ENCODE measurements at places on chromosomes 16 and 17.
A peak's percentile ranks its signal among the peaks of the same experiment; 100 is the strongest.

DNA sequence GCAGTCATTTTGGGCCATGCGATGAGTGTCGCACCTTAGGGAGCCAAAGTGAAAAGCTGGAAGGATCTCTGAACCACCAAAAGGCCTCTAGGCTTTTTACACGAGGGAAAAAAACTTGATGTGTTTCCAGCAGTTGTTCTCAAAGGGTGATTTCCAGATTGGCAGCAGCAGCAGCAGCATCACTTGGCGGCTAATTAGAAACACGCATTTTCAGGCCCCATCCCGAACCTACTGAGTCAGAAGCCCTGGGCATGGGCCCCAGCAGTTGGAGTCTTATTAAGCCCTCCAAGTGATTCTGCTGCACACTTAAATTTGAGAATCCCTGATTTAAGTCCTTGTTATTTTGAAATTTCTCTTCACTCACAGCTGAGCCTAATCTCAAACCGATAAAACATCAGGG, 25.3 kb upstream of the PYY start:
- DNase-seq, result peak; percentile 20

DNA sequence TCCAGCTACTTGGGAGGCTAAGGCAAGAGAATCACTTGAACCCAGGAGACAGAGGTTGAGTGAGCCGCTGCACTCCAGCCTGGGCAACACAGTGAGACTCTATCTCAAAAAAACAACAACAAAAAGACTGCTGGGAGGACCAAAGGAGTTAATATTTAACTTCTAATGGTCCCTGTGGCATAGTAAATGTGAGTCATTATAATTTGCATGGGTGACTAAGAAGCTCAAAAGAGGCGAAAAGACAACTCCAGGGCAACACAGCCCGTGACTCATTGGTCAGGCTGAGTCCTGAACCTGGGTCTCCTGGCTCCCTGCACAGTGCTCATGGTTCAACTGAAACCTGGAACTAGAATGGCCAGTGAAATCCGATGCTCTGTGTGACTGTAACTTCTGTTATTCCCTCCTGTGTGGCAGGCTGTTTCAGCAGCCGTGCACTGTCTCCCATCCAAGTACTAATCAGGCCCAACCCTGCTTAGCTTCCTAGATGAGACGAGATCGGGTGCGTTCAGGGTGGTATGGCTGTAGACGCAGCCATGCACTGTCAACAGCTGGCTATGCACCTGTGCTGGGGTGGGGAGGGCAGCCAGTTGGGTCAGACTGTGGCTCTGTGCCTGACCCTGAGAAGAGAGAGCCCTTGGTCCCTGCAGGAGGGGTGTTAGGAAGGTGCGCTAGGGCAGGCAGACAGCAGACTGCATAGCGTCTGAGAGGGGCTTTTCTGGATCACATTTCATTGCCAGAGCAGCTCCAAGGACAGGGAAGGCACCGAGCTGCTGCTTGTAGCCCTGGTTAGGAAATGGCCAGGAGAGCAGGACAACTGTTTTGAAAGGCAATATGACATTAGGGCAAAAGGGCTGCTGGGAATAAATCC, 14.5 kb upstream of the GPRC5C start:
- DNase-seq, result no peak

GRCh38 chr16:50290856-50291255, 24.5 kb downstream of the ADCY7 start:
- DNase-seq, result no peak

GRCh38 chr16:81997738-81998137, 13.5 kb downstream of the SDR42E1 start:
- peak; percentile 72 for DNase-seq

DNA sequence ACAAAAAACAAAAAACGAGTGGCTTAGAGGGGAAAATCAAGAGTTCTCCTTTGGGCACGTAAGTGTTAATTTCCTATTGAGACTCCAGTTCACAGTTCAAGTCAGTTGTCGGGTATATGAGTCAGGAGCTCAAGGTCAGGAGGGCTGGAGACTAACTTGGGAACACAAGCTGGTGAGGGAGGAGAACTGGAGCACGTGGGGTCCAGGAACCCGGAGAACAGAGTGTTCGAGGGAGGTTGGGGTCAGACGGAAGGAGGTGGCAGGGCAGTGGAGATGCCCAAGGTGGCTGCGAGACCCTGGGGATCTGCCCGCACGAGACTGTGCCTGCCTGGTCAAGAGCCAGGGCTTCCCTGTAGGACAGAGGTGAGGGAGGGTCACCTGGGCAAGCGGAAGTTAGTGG, 12.0 kb downstream of the ALDH3A1 start:
- DNase-seq, result no peak

- DNase-seq, result no peak
Measured at GRCh38 chr17:17191346-17191792, 14.8 kb downstream of the PLD6 start.

GRCh38 chr17:31116167-31116566, 21.4 kb downstream of the NF1 start:
- no peak for DNase-seq

GRCh38 chr16:55543472-55543871, 23.0 kb upstream of the CAPNS2 start:
- DNase-seq, result no peak

- DNase-seq, result no peak
Measured at GRCh38 chr16:88454523-88454947, 1.5 kb downstream of the ZFPM1 start.

DNA sequence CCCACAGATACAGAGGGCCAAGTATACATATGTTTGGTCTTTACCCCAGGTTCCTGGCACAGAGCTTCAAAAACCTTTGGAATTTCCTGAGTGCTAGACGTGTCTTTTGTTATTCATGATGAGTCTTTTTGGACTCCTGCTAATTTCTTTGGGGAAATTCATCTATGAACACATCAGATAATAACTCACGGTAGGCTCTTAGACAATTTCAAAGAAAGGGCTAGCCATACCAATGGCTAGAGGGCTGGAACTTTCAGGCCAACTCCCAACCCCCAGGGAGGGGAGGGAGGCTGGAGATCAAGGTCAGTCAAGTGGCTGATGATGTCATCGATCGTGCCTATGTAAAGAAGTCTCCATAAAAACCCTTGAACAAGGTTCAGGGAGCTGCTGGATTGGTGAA, 101.9 kb downstream of the STX8 start:
- no peak for DNase-seq

DNA sequence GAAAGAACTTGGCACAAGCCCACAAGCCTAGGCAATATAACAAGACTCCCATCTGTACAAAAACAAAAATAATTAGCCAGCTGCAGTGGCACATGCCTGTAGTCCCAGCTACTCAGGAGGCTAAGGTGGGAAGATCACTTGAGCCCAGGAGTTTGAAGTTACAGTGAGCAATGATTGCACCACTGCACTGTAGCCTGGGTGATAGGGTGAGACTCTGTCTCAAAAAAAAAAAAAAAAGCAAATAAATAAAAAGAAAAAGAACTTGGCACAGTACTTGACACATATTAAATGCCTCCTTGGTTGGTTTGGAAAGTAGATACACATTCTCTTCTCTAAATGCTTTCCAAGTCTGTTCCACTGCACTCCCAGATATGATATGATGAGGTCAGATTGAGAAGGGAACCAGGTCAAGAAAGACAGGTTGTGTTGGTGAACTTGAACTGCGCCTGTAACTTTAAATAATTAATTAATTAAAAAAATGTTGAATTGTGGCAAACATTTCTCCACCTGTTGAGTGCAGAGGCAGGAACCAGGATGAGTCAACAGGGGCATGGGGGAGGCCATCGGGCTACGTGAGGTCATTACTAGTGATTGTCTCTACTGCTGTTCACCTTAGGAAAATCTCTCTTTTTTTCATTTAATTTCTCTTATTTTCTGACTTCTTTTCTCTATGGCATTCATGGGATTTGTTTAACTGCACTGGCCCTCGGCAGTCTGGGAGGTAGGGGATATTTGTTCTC, 25.9 kb upstream of the EFCAB13 start:
- DNase-seq, result no peak

DNA sequence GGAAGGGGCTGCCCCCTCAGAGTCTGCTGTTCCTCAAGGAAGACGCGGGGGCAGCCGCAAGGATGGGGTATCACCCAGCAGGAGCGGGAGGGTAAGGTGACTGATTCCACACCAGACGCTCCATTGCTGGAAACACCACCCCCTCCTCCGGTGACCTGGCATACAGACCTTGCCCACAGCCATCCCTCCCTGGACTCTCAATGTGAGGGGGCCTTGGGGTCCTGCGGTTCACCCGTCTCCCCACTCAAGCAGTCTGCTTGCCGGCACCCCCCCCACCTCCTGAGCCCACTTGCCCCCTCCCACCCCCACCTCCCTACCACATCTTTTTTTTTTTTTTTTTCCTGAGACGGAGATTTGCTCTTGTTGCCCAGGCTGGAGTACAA, 12.1 kb upstream of the HS3ST6 start:
- DNase-seq, result no peak

DNA sequence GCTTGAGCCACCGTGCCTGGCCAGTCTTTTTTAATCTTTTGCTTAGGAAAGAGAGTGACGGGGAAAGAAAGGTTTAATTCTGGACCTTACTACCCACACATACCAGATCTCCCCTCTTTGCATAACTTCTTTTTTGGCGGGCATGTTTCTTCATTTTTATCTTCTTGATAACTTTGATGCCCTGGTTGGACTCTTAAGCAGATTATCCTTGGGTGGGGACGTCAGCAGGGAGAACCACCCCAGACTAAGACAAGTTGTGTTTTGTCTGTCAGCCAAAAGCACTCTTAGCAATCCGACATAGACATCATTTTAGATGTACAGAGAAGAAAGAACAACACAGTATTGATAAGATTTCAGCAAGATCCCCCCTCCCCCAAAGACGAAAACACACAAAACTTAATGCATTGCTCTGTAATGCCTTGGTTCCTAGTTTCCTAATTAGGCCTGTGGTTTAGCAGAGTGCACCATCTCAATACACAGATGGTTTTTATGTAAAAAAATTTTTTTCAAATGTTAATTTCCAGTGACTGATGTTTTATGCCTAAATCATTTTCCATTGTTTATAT, 99.9 kb downstream of the MSI2 start:
- DNase-seq, result no peak

DNA sequence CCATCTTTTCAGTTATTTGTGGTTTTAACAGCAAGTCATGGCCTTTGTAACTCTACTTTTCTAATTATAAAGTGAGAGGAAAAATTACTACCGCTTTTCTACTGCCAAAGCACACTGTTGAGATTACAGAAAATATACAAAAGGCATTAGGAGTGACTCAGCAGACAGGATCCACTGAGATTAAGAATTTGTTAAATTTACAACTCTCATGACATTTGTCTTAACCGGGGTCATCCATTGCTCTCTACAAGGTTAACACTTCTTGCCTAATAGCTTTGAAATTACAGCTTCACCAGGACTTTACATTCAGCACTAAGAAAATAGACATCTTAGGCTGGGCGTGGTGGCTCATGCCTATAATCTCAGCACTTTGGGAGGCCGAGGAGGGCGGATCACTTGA, 93.4 kb downstream of the SSH2 start:
- no peak for DNase-seq

- DNase-seq, result no peak
Measured at GRCh38 chr16:67517155-67517445, 11.5 kb upstream of the RIPOR1 start.

GRCh38 chr16:69926241-69926640, 24.9 kb upstream of the CLEC18A start:
- DNase-seq, result no peak

GRCh38 chr17:46197530-46197929, 4.3 kb upstream of the KANSL1 start:
- no peak for DNase-seq

DNA sequence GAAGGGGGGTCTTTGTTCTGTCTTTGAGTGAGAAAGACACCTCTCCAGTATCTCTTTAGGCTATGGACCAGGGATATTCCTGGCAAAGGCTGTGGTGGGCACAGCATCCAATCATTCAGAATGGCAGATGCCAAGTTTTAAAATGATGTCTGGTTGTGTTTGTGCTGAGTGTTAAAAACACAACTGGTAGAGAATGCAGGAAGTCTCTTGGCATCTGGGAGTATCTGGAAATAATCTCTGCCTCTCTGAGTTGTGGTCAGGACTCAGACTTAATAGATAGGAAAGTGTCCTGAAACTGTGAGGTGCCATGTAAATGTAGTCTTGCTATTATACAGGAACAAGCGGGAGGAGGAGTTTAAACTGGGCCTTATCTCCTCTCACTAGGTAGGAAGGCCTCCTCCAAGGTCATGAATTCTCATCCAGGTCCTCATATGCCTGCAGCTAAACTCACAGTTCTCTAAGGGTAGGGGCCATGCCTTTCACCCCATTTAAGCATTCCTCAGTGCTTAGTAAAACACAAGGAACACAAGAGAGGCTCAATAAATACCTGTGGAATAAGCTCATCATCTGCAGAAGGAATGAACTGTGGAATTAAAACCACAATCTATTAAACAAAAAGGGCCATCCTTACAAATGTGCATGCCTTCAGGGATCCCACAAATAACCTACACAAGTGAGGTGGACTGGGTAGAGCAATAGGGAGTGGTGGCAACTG, 317.6 kb downstream of the CBLN1 start:
- DNase-seq, result peak; percentile 19

DNA sequence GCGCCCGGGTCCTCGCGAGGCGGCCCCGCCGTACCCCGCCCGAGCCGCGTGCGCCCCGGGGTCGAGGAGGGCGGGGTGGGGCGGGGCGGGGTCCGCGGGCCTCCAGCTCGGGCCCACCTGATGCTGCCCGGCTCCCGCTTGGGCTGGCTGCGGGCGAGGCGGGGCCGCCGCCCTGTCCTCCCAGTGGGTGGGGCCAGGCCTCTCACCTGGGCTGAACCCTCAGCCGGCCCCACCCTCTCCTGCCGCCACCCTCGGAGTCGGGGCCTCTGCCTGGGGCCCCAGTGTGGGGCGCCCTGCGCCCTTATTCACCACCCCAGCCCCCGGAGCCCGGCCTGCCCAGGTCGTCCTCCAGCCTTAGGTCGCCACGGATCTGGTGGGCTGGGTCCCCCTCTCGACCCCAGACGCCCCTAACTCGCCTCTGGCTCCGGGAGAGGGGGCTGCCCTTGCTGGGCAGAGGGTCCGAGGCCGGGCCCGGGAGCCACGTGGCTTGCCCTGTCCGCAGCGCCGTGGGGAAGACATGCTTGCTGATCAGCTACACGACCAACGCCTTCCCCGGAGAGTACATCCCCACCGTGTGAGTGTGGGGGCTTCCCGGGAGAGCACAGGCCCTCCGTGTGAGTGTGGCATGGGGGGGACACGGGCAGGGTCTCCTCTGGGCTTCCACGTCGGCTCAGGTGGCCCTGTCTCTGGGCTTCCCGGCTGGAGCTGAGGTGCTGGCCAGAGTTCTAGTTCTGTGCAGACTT, 578 bp downstream of the RAC3 start:
- no peak for DNase-seq

- DNase-seq, result no peak
Measured at GRCh38 chr16:85420501-85421337, 192.4 kb upstream of the GSE1 start.

- no peak for DNase-seq
Measured at GRCh38 chr17:42203354-42203753, 9.1 kb upstream of the GHDC start.

- no peak for DNase-seq
Measured at GRCh38 chr16:75265911-75266701, 14.7 kb upstream of the BCAR1 start.

- no peak for DNase-seq
Measured at GRCh38 chr17:50944902-50945720, 79.0 kb upstream of the TOB1 start.

GRCh38 chr16:84700446-84701300, 873 bp downstream of the USP10 start:
- no peak for DNase-seq

Measured in AG09319 (cell line).